WERI-Rb-1 (cell line): ENCODE measurements at places on chromosomes 2 and 18.
A peak's percentile ranks its signal among the peaks of the same experiment; 100 is the strongest.

GRCh38 chr2:223882715-223883114 lies 45.3 kb upstream of the AP1S3 start:
- DNase-seq = no peak

GRCh38 chr18:13500227-13500865 lies 226.0 kb downstream of the FAM210A start:
- DNase-seq = no peak

DNA sequence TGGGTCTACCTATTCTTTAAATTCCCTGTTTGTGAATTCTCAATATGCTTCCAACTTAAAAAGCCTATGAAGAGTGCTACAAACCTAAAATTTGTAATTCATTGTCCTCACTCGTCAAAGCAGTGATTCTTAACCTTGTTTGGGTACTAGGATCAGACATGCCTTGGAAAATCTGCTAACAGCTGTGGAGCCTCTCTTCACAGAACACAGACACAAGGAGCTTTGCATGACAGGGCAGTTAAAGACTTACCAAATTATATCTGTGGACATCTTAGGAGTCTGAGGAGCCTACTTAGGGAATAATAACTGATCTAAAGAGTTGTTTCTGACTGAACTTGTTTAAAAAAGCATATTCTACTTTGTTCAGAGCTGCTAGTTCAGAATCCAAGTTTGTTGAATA lies 38.1 kb downstream of the TMEM87B start:
- no peak for DNase-seq

GRCh38 chr2:193980599-193980998 lies 1676.4 kb upstream of the SLC39A10 start:
- no peak for DNase-seq

DNA sequence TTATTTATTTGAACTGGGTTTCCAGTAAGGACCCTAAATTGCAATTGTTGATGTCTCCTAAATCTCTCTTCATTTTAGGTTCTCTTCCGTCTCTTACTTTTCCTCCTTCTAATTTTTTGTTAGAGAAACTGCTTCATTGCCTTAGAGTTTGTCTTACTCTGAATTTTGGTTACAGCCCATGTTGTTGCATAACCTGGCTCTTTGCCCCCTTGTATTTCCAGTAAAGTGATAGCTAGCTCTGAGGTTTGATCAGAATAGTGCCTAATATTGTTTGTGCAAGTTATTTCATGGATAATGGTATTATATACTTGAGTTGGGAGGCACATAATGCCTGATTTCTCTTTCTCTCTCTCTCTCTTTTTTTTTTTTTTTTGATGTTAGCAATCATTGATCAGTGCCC lies 71.8 kb downstream of the MGAT5 start:
- no peak for DNase-seq

DNA sequence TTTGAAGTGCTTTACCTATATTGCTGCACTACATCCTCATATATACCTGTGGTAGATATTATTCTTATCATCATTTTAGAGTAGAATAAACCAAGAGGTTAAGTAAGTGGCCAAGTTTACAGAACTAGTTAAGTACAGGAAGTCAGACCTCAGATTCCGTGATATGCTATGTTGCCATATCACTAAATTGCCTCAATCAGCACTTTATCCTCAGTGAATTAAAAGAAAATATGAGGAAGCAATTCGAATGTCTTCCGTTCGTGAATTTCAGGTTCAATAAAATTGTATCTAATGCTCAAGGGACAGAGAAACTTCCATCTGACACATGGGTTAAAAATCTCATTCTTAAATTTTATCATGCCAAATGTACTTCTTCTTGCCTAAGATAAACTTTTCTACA lies 848.6 kb downstream of the CPS1 start:
- no peak for DNase-seq

DNA sequence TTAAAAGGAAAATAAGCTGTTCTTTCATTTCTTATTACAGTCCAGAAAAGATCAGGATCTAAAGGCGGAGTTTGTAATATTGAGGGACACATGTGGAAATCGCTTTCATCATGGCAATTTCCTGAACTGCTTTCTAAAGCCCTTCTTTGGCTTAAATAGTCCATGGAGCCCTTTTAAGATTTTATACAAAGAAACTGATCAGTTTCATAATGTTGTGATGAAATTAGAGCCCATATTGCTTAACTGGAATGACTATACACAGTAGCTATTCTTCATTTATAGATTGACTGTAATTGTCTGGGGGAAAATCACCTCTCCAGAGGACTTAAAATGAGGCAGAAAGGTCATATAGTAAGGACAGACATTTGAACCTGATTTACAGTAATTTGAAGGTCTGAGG lies 322.2 kb downstream of the ETAA1 start:
- no peak for DNase-seq

DNA sequence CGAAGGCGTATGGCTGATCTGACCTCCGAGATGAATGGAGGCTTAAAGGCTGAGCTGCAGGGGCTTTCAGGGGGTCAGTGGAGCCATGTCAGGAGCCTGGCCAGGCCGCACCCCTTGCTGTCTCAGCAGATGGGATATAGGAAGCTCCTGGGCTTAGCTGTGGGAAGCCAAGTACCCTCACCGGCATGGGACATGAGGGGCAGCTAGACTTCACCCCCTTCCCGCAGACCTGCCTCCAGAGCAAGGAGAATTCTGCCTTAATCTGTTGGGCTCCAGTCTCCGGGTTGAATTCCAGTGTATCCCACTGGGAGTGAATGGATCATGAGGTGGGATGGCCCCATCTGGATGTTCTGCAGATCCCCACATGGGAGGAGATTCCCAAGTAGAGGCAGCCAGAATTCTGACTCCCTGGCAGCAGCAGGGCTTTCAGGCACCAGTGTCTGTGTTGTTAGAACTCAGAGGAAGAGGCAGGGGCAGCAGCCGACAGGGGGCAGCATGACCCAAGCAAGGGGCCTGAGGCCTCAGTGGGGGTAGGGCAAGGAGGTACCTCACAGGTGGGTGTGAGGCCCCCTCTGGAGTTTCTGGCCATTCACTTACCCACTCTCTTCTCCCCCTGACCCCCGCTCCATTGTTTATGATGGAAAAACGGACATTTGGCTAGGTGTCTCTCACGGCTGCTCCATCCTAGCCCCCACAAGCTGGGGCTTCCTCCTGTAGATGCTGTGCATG lies 19.1 kb downstream of the CAPG start:
- peak; percentile 85 for DNase-seq

DNA sequence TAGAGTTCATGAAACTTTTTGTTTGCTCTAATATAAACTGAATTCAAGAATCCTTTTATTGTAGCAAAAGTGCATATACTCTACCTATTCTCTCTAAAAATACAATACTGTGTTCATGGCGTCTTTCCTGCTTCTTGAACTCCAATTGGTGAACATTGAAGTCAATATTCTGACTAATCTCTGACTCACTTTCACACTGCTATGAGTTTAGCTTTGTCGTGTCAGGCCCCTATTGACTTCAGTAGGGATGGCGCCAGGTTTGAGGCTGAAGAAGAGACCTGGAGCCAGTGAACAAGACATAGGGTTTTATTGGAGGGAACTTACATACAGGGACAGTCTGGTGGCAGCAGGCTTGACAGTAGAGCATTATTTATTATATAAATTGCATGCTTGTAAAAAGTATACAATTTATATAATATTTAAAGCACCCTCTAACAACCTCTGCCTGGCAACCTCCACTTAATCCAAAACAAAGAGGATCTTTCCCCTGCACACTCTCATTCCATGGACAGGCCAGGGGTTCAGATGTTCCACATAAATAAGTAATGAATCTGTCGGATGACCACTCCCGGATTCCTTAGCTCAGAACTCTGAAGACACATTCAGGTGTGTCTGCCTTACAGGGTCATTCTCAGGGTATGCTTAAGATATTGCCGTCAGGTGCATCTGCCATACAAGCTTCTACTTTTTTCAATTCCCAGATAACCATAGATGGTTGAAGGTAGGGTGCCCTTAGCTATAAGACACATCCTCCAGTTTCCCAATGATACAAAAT lies 141.0 kb downstream of the CERS6 start:
- DNase-seq = no peak

DNA sequence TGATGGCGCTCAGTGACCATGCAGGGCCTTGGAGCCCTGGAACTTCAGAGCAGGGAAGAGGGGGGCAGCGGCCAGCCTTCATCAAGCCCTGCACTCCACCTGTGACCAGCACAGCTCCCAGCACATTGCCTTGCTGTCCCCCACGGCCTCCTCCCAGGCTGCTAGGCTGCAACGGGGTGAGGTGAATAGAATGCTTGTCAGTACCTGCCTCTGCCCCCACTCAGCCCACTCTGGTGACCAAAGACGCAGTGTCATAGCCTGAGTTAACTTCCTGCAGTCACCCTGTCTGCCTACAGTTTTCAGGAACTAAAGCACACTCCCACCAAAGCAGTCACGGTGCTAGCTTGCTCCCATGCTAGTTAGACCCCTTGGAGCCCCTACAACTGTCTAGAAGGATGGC lies 72.1 kb downstream of the STPG4 start:
- no peak for DNase-seq

GRCh38 chr2:42249887-42250286 lies 80.7 kb downstream of the EML4 start:
- DNase-seq = no peak

GRCh38 chr2:63434024-63435001 lies 154.0 kb downstream of the WDPCP start:
- DNase-seq = no peak

- DNase-seq = no peak
Measured at GRCh38 chr2:40363631-40364030, 88.3 kb downstream of the SLC8A1 start.

DNA sequence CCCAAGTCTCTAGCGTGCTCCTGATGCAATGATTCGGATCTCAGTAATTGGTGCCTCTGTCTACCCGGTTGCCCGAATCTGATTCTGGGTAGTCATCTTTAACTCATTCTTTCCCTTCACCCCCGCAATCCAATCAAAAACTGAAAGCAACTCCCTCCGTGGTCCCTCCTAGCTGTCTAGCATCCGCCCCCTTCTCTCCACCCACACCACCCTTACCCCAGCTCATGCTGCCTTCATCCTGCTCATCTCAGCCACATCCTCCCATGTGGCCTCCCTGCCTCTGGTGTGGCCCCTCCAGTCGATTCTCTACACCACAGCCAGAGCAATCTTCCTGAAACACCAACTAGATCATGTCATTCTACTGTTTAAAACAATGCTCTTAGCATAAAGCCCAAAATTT lies 62.3 kb downstream of the TTC32 start:
- no peak for DNase-seq

DNA sequence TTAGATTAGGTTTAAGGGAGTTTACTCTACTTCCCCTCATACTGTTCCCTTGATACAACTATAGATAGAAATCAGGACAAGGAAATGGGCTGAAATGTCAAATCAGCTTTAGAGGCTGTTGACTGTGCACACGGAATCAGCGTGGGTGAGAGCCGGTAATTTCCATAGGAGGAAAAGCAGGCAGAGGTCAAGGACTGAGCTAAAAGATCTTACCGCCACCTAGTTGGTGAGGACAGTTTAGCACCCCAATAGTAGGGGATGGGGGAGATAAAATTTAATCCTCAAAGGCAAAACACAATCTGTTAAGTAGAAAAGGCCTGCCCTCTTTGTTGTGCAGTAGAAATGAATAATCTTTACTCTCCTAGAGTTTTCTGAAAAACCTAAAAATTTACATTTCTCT lies 1154.5 kb upstream of the CHAC2 start:
- peak; percentile 18 for DNase-seq

- no peak for DNase-seq
Measured at GRCh38 chr2:67782443-67782842, 280.4 kb downstream of the C1D start.

- no peak for DNase-seq
Measured at GRCh38 chr2:143942486-143942885, 577.4 kb downstream of the ZEB2 start.

DNA sequence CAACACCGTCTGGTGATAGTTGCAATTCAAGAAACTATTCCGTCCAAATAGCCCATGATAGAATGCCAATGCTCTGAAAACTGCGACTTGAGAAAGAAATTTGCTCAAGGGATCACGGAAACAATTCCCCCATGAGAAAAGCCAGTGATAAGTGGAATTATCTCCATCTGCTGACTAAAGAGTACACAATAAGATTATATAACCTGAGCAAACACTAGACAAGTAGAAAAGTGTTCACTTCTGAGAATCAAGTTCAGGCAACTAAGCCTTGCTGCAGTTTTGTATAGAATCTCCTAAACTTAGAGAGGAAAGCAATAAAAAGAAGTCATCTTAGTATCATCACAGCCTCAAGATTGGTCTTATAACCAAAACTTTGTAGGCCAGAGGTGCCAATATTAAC lies 336.3 kb upstream of the NRXN1 start:
- no peak for DNase-seq

DNA sequence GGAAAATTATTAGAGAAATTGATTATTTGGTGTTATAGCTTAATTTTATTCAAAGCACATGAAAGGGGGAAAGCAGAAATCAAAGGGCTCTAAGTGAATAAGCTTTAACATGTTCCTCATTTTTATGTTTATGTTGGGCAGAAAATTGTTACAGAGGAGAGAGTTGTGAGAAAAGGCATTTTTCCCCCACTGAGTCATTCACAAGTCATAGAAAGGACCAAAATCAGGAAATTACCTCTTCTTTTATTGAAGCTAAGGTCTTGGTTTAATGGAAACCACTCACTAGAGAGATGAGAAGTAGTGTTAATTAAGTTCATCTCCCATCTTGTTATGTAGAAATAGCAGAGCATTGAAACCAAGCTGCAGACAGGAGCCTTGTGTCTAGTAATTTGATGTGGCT lies 175.3 kb upstream of the THUMPD2 start:
- DNase-seq = no peak

DNA sequence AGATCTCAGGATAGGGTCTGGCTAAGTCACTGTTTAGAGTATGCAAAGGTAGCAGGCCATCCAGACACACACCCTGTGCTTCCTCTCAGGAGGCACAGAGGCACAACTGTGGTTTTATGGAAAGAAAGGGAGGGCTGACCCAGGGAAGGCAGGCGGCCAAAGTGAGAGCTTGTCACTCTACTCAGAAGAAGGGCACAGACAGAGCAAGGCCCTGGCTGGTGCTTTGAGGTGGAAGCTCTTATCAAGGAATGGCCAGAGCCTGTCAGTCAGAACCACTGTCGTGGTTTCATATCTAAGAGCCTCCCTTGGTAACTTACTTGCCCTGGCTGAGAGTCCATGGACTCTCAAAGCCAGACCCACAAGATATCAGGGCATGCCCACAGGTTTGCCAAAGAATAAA lies 40.7 kb downstream of the SLC9A2 start:
- DNase-seq = no peak

- no peak for DNase-seq
Measured at GRCh38 chr2:158214431-158214830, 112.8 kb downstream of the UPP2 start.

- DNase-seq = no peak
Measured at GRCh38 chr18:36811430-36811829, 17.4 kb downstream of the TPGS2 start.

GRCh38 chr2:128608921-128609880 lies 290.5 kb upstream of the HS6ST1 start:
- no peak for DNase-seq

- no peak for DNase-seq
Measured at GRCh38 chr2:240451108-240451611, 15.7 kb downstream of the GPC1 start.

DNA sequence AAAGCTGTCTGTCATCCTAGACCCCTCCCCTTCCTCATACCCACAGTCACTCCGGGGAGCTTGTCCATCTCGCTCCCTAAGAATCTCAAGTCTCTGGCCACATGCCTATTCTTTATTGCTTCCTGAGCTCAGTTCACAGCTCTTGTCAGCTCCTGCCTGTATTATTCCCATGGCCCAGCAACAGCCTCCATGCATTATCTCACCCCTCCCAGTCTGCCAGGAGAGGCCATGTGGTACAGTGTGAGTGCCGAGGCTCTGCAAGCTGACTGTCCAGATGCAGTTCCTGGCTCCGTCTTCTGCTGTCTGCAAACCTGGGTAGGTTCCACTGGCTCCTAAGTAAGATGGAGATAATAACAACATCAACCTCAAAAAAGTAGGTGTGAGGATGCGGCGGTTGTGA lies 79.7 kb downstream of the MRPS9 start:
- no peak for DNase-seq
